ENCODE measurements at places on chromosomes 5 and 9.

DNA sequence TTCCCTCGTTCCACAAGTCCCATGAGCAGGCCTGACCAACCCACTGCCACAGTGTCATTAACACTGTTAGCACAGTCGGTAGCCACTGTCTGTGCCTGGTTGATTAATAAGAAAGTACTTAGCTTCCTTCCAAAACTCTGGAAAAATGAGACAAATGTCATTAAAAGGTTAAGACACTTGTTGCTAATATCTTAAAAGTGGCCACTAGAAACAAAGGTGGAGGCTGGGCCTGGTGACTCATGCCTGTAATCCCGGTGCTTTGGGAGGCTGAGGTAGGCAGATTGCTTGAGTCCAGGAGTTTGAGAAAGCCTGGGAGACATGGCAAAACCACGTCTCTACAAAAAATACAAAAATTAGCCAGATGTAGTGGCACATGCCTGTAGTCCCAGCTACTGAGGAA, 194.0 kb downstream of the PDZD2 start:
- DNase-seq: no peak

GRCh38 chr9:127489471-127490115, 38.3 kb downstream of the LRSAM1 start:
- no peak for DNase-seq

GRCh38 chr5:2282893-2283292, 400.2 kb upstream of the IRX4 start:
- DNase-seq: no peak

DNA sequence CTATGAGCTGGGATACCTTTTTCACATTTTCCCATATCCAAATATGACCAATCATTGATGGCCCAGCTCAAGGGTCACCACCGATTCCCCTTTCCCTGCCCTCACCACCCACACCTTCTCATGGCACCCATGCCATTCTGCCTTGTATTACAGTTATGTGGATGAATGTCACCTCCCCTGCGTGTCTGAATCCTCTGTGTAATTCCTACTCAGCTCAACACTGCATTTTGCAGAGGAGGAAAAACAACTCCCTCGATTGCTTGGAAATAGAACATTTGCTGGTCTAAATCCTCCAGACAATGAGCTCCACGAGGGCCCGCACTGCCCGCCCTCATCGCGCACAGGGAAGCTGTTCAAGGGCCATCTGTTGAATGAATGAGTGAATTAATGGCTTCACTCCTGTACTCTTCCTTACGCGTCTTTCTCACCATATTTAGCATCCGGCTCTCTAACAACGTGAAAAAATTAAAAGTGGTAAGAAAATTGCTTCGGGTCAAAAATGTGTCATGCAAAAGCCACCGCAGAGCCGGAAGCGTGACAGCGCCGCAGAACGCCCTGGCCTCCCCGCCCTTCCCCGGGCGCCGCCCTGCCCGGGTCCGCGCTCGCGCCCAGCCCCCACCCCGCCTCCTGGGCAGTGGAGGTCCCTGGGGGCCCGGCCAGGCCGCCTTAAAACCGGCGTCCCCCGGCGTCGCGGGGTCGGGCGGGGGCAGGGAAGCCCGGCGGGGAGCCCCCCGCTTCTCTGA, 704 bp downstream of the SUSD1 start:
- DNase-seq: peak; percentile 93

GRCh38 chr5:141934099-141934844, 10.6 kb downstream of the DELE1 start:
- no peak for DNase-seq

DNA sequence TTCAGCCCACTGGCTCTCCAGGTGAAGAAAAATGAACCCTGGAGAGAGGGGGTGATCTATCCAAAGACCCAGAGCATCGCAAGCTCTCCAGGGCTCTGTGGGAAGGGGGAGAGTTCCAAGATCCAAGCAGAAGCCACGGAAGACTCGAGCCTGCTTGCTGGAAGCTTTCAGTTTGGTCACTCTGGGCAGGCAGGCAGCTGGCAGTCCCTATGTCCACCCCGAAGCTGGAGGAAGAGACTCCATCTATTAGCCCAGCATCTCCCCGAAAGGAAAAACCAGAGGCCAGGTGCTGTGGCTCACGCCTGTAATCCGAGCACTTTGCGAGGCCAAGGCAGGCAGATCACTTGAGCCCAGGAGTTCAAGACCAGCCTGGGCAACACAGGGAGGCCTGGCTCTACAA, 10.7 kb upstream of the SPARC start:
- DNase-seq: no peak

- no peak for DNase-seq
Measured at GRCh38 chr9:70303268-70303667, 44.5 kb downstream of the SMC5 start.

- no peak for DNase-seq
Measured at GRCh38 chr5:115696141-115696650, 70.4 kb upstream of the TMED7 start.

DNA sequence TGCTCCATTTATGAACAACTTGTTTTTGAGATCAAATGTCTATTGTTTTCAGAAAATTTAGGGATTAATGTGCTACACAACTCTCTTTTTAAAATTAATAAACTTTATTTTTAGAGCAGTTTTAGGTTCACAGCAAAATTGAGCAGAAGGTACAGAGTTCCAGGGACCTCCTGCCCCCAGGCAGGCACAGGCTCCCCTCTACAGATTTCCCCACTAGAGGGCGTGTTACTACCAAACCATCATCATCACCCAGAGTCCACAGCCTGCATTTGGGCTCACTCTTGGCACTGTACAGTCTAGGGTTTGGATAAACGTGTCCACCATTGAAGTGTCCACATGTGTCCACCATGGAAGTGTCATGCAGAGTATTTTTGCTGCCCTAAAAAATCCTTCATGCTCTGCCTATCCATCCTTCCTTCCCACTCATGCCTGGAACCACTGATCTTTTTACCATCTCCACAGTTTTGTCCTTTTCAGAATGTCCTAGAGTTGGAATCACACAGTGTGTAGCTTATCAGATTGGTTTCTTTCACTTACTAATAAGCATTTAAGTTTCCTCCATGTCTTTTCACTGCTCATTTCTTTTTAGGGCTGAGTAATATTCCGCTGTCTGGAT, 61.7 kb downstream of the MRPL36 start:
- peak; percentile 80 for DNase-seq

- no peak for DNase-seq
Measured at GRCh38 chr9:35518225-35518821, 28.4 kb downstream of the RUSC2 start.

GRCh38 chr5:81183811-81184748, 49.0 kb upstream of the CKMT2 start:
- DNase-seq: no peak

GRCh38 chr5:171162165-171162564, 146.9 kb upstream of the TLX3 start:
- DNase-seq: no peak
